ENCODE measurements at places on chromosomes 6 and 20.

- DNase-seq = no peak
Observed at GRCh38 chr6:84242265-84242664, 14.8 kb upstream of the CEP162 start.

- no peak for DNase-seq
Observed at GRCh38 chr20:59412181-59412580, 111.8 kb downstream of the EDN3 start.

- DNase-seq = no peak
Observed at GRCh38 chr6:78746457-78746856, 120.9 kb upstream of the IRAK1BP1 start.

DNA sequence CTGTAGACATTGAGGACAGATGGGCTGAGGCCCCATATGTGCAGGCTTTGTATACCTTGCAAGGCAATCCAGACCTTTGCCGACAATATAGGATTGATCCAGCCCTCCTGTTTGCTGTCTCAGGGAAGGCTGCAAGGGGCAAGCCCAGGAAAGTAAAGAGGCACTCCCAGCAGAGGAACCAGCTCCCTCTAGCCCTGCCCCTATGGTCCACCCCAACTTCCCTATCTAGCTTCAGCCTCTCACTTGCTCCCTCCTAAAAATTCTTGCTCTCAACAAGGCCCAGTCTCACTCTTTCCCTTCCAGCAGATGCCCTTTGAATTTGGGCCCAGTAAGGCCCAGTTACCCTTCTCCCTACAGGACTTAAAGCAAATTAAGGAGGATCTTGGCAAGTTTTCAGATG, 92.6 kb downstream of the JARID2 start:
- no peak for DNase-seq

DNA sequence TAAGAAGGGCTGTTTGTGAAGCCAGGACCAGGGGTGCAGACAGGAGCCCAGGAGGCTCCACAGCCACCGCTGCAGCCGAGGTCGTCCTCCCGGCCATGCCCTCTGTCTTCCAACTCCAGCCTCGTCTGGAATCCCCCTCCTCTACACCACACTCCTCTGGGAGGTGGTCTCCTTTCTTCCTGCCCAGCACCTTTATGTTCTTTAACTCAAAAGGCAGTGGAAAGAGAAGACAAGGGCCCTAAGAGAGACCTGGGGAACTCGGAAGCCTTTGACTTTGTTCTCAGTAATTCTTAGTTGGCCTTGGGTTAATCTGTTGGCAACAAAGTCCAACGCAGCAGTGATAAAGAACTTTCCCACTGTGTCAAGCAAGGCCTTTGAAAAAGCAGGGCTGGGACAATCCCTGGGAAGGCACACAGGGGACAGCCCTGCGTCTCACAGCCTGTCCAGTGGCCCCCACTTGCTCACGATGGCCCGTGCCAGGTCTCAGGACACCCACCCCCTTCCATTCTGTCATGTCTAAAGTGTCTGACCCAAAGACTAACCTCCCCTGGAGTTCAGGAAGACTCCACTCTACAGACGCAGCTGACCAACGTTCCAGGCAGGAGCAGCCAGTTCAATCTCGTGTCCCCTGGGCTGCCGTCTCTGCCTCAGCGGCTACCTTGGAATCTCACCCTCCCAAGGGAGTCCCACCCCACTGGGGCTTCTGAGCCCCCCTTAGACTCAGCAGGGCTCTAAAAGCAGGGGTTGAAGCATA, 42.8 kb upstream of the FAM50B start:
- no peak for DNase-seq

GRCh38 chr6:99114769-99115406, 167.1 kb upstream of the FBXL4 start:
- no peak for DNase-seq

DNA sequence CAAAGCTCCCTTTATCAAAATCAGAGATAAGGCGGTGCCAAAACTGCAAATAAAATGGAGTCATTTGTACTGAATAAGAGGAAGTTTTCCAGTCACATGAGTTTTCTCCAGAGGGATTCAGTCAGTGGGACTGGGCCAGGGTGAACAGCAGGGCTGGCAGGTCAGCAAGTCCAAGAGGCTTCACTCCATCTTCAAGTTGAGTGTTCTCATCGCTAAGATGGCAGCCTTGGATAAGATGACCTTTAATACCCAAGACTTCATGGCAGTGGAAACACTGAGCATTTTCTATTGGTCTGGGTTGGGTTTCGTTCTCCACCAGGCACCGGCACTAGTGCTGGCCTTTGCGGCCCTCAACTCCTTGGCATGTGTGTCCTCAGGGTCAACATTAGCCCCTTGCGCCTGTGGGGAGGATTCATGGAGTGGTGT, 29.3 kb upstream of the IGF2R start:
- no peak for DNase-seq

DNA sequence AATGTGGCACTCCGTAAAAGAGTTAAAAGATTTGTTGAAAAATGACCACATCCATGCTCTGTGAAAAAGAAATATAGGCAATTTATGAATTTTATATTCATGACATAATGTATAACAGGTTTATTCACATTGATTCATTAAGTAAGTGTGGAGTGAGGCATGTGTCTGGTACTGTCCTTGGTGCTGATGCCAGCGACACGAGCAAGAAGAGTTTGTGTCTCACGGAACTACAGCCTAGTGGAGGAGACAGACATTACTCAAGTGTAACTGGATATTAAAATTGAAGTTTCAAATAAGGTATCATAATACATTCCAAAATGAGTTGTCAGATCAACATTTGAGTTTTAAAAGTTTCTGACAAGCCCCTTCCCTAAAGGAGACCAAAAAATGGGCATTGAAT, 158.2 kb upstream of the PRND start:
- no peak for DNase-seq

- no peak for DNase-seq
Observed at GRCh38 chr6:12097791-12098190, 85.7 kb downstream of the HIVEP1 start.

- no peak for DNase-seq
Observed at GRCh38 chr6:51963980-51964379, 123.4 kb downstream of the PKHD1 start.

DNA sequence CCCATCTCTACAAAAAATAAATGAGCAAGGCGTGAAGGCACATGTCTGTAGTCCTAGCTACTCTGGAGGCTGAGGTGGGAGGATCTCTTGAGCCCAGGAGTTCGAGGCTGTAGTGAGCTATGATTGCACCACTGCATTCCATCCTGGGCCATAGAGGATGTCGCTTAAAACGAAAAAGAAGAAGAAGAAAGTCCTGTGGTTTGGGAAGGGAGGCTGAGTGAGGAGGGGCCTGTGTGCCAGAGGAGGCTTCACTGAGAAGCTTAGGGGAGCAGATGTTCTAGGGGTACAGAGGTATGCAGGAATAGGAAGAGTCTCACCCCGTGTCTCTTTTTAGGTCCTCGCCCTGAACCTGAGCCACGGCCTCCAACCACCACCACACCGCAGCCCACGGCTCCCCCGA, 4.2 kb downstream of the MMP9 start:
- DNase-seq = no peak

- DNase-seq = no peak
Observed at GRCh38 chr20:59823491-59824259, 109.8 kb downstream of the SYCP2 start.

DNA sequence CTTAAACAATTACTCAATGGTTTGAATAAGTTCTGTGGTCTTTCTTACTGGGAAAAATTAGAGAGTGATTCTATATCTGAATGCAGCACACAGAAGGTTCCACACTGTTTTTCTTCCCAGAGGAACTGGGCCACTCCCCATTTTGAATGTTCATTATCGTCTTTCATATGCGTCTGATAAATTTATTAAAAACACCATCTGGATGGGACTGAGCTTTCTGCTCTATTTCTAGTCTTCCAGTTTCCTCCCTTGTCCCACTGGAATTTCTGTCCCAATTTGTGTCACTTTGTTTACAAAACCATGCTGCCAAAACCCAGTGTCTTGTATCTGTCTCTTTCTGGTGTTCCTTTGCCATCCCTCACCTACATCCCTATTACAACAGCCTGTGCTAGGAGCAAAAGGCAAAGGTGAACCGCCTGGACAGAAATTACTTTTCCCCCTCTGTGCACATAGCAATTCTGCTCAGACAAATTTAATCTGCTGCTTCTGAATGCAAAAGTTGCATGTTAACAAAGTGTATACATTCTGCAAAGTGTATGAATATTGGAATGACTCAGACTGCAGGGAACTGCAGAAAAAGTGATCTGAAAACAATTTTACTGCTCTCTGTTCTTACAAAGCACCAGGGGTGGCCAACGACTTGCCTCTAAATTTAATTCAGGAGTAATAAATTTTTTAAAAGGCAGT, 333.6 kb downstream of the BTBD9 start:
- no peak for DNase-seq

DNA sequence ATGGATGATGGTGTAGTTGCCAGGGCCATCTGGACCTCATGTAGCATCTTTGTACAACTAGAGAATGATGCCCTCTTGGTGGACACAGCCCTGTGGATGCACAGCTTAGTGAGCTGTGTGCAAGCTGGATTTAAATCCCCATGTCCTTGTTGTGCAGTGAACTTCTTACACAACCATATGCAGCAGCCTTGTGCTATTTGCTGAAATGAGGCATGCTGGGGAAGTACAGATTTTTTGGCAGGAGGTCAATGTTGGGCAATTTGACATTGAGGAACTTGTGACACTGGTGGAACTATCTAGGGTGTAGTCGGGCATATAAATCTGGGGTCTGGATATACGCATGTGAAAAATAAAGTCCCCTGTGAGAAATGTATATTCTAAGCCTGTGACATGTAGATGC, 5.8 kb upstream of the CDC5L start:
- no peak for DNase-seq

- DNase-seq = no peak
Observed at GRCh38 chr6:127402890-127403617, 56.1 kb downstream of the KIAA0408 start.

- DNase-seq = no peak
Observed at GRCh38 chr20:20837574-20838021, 125.2 kb upstream of the RALGAPA2 start.

DNA sequence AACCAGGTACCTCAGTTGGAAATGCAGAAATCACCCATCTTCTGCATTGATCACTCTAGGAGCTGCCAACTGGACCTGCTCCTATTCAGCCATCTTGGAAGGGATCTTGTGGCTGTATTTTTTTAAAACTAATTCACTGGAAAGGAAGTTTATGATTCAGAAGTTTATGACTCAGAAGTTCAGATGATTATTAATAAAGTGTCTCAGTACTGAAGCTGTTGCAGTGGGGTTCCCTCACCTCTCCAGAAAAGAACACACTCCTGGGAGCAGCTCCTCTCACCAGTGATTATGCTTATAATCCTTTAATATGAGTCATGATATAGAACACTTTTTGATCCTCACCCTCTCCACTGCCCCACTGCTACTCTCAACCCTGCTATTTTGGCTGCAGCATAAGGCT, 291.2 kb upstream of the HS3ST5 start:
- no peak for DNase-seq

GRCh38 chr20:16955971-16956370, 207.8 kb downstream of the OTOR start:
- no peak for DNase-seq

GRCh38 chr20:57612436-57612835, 7.8 kb downstream of the ZBP1 start:
- DNase-seq = no peak

DNA sequence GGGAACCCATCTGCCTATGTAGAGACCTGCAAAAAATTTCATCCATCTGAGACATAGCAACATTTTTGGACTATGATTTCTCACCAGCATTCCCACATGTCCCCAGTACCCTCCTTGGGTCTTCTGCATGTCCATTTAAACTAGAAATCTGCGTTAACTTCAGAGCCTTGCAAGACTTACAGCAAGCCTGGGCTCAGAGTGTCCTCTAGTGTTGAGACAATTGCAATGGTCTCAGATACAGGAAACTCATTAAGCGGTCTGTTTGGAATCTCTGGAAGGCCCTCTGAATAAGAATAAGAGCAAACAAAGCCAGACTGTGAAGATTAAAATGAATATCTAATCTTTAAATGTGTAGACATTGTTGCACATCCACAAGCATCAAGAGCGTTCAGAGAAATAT, 20.5 kb upstream of the PI3 start:
- DNase-seq = no peak

DNA sequence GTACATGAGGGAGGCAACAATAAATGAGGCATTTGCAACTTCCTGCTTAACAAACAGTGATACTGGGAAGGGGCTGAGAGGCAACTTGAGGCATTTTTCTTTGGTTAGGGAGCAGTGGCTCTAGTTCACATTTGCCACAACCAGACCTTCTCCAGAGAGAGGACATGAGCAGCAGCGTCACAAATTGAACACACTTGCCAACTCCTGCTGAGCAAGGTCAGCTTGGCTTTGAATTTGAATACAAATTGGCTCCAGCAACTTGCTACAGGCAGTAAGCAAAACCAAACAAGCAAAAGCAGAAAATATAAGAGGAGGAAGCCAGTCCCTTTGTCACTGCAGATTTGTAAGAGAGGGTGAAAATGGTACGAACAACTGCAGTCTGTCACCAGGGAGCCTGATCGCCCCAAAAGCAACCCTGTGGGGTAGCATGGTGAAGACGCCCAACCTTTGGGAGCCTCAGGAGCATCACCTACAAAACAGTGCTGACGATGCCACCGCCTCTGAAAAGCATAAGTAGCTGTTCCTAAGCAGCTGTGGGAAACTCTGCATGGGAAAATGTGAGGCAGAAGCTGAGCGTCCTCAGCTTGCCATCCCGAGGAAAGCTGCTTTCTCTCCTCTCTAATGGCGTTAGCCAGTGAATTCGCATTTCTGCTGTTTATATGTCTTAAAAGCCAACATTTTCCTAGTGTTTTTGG, 378.7 kb downstream of the RNGTT start:
- no peak for DNase-seq

GRCh38 chr6:38552121-38552520, 87.6 kb downstream of the BTBD9 start:
- DNase-seq = no peak

GRCh38 chr6:108766886-108767285, 81.3 kb upstream of the ARMC2 start:
- no peak for DNase-seq

- no peak for DNase-seq
Observed at GRCh38 chr20:63132131-63132714, 83.7 kb downstream of the YTHDF1 start.

DNA sequence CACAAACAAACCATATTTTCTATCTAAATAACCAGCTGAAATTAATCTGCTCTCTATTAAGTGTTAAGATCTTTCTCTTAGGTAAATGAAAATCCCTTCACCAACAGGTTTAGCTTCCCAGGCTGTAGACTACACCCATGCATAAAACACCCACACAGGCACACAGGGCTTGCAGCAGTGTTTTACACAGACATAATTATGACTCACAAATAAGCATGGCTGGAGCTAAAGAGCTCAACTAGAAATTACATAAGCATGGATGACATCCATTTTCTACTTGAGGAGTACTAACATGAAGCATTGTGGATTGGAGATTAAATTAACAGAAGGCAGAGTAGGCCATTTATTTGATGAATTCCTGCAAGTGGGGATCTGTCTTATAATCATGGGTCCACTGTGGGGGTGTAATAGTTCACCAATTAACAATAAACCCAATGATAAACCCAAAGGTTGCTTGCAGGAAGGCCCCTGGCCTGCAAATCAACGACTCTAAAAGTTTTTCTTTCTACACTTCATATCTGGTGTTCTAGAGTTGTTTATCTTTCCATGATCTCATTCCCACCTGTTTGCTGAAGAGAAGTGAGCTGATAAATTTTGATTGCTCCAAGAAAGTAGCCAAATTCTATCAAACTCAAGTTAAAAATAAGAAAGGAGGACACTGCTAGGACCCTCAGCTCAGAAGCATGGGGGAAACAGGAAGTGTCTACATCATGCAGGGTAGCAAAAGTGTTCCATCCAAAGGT, 33.8 kb upstream of the E2F3 start:
- DNase-seq = no peak

Measured in esophagus squamous epithelium (tissue), 5 donors.